SW 1271 (cell line): ENCODE measurements at places on chromosomes 4 and X.

DNA sequence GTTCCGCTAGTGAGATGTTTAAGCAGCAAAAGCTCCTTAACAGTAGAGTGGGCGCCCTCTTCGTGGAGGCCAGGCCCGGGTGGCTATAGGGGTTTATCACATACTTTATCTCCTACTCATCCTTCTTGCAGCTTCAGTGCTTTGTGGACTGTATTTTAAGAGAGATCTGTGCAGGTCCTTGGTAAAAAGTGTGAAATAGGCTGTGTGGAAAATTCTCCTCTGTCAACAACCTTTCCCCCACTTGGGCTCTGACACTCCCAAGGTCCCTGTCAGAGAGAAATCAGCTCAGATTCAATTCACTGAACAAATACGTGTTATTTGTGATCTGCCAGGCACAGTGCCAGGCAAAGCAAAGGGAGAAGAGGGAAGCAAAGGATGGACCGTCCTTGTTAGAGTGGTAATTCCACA, 214.3 kb upstream of the PPARGC1A start:
- no peak for DNase-seq

- no peak for DNase-seq
Measured at GRCh38 chr4:109027016-109027500, 264.2 kb upstream of the ETNPPL start.

- DNase-seq, result no peak
Measured at GRCh38 chr4:107468812-107469211, 251.2 kb downstream of the PAPSS1 start.

DNA sequence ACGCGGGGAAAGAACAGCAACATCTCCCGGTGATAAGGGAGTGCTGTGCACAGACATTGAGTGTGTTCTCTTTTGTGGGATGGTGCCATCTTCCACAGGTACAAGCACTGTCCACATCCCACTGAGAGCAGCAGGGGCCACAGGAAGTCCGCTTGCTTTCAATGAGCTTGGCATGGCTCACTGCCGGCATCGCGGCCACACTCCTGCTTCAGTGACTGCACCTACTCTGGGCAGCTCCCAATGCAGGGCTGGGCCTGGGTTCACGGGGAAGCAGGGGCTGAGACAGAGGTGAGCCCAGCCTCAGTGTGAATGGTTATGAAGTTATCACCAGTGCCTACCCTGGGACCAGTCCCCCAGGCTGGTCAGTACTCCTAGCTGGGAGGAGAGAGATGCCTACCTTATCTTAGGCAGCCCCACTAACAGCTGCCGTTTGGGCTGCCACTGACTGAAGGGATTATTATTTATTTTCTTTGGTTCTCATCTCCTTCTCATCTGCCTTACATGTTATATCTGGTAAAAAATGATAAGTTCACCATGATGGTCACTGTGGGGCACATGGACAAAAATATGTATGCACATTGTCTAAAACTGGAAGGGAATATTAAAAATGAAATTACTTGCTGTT, 99.2 kb downstream of the MGST2 start:
- DNase-seq, result no peak

DNA sequence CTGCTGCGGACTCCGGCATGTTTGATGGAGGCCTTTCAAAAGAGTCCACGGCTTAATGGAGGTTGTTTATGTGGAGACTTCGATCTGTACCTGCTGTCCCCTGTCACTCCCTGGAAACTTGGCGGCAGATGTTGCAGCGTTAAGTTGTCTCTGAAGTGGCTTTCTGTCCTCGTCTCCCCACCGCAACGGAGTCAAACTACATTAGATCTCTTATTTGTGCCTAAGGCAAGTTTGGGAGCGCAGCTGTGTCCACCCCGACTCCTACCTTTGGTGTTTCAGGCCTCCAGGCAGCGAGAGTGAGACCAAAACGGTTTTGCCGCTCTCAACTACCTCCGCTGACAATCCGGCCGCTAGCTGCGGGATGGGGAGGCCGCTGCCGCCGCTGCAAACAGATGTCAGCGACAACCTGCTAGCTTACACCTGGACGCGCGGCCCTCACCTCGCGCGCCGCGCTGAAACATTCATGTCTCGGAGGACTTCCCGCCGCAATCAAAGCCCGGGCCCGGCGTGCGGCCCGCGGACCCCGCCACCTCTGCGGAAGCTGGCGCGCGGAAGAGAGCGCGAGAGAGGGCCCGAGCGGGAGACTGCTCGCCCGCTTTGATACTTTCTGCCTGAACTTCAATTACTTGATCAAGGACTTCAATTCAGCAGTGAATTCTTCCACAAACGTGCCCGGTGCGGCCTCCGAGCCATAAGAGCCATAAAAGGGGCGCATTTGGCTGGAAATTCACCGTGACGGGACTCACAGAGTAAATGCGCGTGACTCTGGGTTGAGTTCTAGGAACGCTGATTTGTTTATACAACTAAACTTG, 108.4 kb downstream of the ANTXR2 start:
- DNase-seq, result no peak

GRCh38 chrX:68203211-68203610, 230.1 kb downstream of the OPHN1 start:
- no peak for DNase-seq

GRCh38 chrX:149312988-149313387, 192.1 kb downstream of the IDS start:
- no peak for DNase-seq
